ENCODE measurements at places on chromosomes 7 and 10.

DNA sequence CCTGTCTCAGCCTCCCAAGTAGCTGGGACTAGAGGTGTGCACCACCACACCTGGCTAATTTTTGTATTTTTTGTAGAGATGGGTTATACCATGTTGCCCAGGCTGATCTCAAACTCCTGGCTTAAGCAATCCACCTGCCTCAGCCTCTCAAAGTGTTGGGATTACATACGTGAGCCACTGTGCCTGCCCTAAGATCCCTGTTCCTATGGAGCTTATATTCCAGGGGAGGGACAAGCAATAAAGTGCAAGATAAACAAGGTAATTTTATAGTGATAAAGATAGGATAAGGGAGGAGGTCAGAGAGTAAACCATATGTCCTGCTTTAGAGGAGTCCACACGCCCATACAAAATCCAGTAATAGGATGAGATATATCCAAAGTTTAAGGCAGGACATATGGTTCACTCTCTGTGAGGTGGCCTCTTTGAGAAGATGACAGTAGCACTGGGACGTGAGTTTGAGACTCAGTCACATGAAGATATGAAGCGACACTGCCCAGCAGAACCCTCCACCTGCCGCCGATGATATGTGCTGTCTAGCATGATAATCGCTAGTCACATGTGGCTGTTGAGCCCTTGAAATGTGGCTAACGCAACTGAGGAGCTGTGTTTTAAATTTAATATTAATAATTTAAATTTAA is 113.5 kb upstream of the PDCD4 start:
- no peak for DNase-seq

DNA sequence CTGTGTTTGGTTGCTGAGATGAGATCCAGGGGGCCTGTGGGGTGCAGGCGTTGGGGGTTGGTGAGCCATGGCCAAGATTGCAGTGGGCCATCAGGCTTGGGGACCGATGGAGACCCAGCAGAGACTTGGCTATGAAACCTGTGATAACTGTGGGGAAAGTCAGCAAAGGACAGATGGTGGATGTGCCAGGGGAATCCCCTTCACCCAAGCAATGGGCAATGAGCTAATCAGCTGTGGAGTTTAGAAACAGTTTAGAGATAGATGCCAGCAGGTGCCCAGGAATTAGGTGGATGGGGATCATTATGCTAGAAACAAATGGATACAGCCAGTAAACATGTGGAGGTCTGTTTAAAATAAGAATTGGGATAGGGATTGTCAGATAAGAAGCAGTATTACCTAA is 151.4 kb upstream of the FERD3L start:
- no peak for DNase-seq

GRCh38 chr10:48449501-48450232 is 143.2 kb downstream of the MAPK8 start:
- DNase-seq, result no peak

DNA sequence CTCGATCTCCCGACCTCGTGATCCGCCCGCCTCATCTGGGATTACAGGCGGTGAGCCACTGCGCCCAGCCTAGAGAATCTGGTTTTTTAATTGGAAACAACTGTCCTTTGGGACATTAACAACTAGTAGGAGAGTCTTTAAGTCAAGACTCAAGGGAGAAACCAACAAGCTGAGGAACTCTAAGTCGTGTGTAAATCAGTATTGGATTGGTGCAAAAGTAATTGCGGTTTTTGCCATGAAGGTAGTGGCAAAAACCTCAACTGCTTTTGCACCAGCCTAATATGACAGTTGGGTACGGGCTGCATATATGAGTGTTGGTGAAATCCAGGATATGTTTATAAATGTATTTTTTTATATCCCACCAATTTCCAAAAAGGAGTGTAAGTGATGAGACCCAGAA is 113.9 kb upstream of the PLXNA4 start:
- no peak for DNase-seq

DNA sequence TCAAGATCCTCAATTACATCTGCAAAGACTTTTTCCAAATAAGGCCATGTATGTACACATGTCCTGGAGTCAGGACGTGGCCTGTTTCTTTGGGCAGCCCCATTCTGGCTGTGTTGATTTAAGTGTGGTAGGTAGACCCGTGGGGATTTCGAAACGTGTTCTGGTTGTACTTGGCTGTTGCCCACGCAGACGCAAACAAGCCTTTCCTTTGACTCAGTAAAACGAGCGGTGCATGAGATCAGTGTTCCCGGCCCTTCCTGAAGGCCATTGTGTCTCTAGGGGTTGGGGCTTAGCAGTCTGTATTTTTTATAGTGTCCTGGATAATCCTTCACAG is 64.8 kb upstream of the DNAJB6 start:
- DNase-seq, result peak; percentile 79

GRCh38 chr7:54799792-54800191 is 40.8 kb upstream of the SEC61G start:
- no peak for DNase-seq

- DNase-seq, result no peak
Measured at GRCh38 chr10:132708936-132709335, 77.0 kb downstream of the NKX6-2 start.
